ENCODE measurements at places on chromosomes 13 and 19.

DNA sequence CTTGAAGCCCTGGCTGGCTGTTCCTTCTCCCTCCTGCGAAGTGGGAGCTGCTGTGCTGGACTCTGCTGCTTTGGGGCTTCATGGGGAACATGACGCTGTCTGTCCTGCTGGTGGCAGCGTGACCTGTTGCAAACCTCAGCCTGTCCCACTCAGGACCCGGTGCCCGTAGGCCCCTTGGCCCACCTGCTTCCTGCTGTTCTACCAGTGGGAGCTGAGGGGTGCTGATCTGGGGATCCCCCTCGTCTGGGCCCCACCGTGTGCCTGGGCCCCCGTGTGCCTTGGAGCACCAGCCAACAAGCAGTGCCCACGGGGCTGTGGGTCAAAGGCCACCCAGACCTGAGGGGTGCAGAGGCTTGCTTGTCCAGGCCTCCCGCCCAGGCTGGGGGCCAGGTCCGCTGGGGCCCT lies 5.3 kb downstream of the SPPL2B start:
- no peak for DNase-seq

DNA sequence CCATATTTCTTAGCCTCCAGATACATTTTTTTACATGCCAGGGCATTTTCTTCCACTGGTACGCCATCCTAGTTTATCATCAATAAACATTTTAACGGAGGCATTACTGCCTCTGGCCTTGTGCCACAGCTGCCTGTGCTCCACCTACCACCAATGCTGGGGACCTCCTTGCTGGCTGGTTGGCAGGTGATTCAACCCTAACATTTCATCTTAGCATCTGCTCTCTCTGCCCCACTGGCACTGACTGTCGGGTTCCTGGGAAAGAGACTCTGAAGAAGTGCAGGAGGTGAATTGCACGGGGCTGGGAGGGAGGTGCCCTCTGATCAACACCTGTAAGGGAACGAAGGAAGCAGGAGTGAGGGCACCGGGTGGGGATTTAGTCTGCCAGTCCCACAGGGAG lies 51.4 kb upstream of the KCTD15 start:
- DNase-seq: no peak

DNA sequence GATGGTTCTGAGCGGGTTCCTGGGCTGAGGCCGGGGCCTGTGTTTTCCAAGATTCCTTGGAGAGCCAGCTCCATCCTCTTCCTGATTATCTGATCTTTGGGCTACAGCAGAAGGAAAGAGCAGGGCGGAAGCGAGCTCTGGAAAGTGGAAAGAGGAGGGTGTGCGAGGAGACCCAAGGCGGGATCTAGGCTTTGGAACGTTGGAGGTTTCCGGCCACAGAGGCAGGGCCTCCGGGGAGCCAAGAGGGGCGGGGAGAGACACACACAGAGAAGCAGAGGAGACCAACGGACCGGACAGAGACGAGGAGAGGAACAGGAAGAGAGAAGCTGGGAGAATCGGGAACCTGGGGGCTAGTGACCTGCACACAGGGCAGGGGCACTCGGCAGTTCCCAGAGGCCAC lies at the start of gene CLEC11A:
CLEC11A (plus strand) TSS at position 296 of the 400 bp plus-strand sequence. CDS start 162 bp downstream, outside the sequence.
- DNase-seq: no peak

- DNase-seq: no peak
Observed at GRCh38 chr19:10667867-10668266, 13.7 kb downstream of the ILF3 start.

DNA sequence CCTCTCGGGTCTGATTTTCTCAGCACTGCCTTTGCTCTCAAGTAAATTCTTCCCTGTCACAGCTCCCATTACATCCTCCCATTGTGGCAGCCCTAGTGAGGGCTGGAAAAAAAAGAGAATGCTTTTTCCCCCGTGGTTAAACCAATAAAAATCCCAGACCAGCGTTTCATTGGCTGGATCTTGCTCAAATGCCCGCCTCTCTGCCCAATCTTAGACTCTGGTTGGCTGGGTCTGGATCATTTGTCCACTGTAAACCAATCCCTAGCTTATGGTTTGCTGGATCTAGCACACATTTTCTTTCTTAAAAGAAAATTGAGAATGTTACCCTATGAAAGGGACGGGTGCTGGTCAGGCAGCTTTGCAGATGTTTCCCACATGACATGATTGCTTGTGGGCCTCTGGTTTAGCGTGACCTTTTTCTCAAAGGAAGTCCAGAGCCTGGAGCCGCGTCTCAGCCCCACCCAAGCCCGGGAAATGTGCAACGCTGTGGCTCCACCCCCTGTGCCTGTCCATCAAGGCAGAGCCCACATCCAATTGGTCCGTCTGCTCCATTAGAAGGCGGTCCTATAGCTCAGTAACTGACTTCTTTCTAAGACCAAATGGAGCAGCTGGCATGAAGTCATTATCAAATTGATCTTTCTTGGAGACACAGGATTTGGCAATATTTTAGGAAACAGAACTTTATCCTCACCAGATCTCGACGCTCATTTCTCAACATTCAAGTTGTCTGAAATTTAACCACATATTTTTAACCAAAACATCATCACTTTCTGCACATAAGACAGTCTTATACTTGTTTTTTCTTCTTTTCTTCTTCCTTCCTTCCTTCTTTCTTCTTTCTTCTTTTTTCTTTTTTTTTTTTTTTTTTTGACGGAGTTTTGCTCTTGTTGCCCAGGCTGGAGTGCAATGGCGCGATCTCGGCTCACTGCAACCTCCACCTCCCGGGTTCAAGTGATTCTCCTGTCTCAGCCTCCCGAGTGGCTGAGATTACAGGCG lies 2.6 kb upstream of the MCEMP1 start:
- no peak for DNase-seq

- no peak for DNase-seq
Observed at GRCh38 chr13:58376775-58377174, 745.2 kb downstream of the PCDH17 start.

- no peak for DNase-seq
Observed at GRCh38 chr13:101520672-101521071, 68.2 kb downstream of the ITGBL1 start.

- no peak for DNase-seq
Observed at GRCh38 chr19:11373885-11374432, 507 bp upstream of the SWSAP1 start.

- no peak for DNase-seq
Observed at GRCh38 chr19:38665950-38666662, 18.7 kb downstream of the ACTN4 start.

DNA sequence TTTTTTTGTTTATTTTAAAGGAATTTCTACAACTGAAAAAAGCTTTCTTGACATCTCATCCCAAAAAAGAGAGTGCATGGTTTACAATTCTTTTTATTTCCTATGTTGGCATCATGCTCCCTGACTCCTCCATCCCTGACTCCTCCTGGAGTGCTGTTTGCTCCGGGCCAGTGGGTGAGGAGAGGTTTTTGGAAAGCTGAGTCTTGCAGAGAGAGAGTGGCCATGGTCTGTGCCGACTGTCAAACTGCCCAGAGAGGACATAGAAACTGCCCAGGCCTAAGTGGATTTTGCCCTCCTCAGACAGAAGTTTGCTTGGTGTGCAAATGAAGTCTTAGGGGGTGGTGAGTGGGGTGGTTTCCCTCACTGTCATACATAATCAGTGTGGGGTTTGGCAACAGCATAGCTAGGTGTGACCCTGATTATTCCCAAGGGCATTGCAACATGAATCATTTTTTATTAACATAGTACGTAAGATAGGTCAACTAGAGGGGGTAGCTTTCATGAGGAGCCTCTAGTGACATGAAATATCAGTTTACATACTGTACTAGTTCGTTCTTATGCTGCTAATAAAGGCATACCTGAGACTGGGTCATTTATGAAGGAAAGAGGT lies 179.8 kb upstream of the UBL3 start:
- no peak for DNase-seq

- DNase-seq: no peak
Observed at GRCh38 chr13:110298505-110299282, 8.3 kb downstream of the COL4A1 start.

- DNase-seq: peak; percentile 50
Observed at GRCh38 chr13:98447881-98448641, 128.8 kb downstream of the STK24 start.

GRCh38 chr13:42832341-42833096 lies 51.1 kb downstream of the FAM216B start:
- DNase-seq: no peak

- DNase-seq: no peak
Observed at GRCh38 chr13:100364591-100364990, 224.0 kb downstream of the GGACT start.

GRCh38 chr13:66074018-66074615 lies 1156.0 kb downstream of the PCDH9 start:
- no peak for DNase-seq

DNA sequence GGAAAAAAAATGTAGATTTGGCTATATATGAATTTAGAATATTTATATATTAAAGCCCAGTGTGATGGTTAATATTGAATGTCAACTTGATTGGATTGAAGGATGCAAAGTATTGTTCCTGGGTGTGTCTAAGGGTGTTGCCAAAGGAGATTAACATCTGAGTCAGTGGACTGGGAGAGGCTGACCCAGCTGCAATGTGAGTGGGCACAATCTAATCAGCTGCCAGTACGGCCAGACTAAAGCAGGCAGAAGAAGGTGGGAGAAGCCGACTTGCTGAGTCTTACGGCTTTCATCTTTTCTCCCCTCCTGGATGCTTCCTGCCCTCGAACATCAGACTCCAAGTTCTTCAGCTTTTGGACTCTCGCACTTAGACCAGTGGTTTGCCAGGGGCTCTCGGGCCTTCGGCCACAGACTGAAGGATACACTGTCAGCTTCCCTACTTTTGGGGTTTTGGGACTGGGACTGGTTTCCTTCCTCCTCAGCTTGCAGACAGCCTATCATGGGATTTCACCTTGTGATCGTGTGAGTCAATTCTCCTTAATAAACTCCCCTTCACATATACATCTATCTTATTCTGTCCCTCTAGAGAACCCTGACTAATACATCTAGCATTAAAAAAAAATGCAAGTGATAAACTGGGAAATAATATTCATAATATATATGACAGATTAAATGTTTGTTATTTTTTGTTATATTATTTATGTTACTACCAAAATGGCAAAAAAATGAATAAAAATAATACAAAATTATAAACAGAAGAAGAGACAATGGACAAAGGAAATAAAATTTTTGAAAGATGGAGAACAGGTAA lies 122.4 kb downstream of the DLEU7 start:
- DNase-seq: no peak

DNA sequence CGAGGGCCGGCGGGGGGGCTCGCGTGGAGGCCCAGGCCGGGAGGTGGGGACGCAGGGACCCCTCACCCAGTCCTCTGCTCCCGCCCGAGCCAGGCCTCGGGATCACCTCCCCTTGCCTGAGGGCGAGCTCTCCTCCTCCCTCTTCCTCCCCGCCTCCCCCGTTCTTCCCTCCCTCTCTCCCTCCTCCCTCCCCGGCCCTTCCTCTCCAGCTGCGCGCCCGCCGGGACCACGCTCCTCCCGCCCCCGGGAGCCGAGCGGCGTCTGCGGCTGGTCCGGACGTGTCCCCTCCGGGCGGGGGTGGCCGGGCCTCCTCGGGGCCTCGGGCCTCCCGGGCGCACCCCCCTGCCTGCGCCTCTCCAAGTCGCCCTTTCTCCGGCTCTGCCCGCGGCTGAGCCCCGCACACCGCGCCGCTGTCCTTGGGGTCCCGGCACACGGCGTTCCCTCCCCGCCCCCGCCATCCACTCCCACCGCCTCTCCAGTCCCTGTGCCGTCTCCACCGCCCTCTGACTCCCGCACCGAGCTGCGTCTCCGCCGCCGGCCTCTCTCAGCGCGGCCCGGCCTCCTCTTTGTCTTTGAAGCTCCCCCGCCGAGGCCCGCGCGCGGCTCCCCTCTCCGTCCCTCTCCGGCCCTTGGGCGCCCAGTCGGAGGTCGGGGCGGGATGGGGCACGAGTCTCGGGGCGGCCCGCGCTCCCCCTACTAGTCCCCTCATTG lies 5.7 kb downstream of the SOX1 start:
- peak; percentile 53 for DNase-seq

GRCh38 chr19:11504502-11505031 lies 1.1 kb downstream of the ZNF653 start:
- no peak for DNase-seq
